ENCODE measurements at places on chromosomes 16 and 17.

DNA sequence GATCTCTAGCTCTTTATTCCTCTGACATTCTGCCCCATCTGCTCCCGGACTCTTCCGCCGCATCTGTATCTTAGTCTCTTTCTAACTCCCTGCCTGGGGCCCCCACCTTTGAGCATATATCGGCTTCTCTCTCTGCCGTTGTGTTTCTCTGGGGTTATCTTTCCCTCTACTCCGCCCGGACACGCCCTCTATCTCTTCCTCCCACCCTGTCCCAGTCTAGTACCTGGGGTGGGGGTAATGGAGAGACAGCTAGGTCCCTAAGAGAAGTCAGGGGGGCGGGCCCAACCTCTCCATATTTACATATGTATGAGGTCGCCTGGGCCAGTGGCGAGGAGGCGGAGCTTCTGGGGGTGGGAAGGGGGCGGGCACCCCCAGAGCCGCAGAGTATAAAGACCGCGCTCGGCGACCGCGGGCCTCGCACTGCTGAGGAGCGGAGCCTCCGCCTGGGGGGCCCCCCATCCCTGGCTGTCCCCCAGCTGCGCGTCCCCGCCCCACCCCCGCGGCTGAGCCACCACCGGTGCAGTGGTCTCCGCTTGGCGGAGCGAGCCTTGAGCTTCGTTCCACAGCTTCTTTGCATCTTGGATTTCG lies at the start of gene ATP1B2:
ATP1B2 (plus strand) TSS at position 418 of the 588 bp plus-strand sequence. CDS start 593 bp downstream, outside the sequence.
- DNase-seq = peak; percentile 61

- no peak for DNase-seq
These were observed 77.6 kb downstream of the MMD start for GRCh38 chr17:55343900-55344513.

DNA sequence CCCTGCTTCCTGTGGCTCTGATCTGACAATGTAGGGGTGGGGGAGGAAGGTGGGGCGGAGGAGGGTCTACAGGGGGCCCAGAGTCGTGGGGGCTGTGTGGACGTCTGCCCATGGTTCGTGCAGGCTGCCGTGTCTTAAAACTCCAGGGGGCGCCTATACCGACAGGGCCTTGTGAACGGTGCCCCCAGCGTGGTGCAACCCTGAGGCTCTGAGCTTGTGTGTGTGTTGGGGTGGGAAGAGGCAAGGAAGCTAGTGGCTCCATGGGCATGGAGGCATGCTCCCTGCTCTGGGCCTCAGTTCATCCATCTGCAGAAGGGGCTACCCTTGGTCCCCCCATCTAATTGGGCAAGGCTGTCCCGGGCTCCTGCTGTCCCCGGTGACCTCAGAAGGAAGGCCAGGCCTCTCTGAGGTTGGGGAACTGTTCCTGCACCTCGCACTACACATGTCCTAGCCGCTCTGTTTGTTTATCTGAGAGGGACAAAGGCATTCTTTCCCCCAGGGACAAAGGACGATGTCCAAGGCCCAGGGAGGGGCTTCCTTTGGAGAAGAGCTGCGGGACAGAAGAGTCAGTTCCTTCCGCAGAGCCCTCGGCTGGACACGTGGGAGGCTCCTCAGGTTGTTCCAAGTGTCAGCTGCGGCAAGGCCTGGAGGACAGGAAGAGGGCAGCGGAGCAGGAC lies 13.5 kb downstream of the CA4 start:
- no peak for DNase-seq

GRCh38 chr16:80408014-80408413 lies 132.8 kb upstream of the DYNLRB2 start:
- no peak for DNase-seq

DNA sequence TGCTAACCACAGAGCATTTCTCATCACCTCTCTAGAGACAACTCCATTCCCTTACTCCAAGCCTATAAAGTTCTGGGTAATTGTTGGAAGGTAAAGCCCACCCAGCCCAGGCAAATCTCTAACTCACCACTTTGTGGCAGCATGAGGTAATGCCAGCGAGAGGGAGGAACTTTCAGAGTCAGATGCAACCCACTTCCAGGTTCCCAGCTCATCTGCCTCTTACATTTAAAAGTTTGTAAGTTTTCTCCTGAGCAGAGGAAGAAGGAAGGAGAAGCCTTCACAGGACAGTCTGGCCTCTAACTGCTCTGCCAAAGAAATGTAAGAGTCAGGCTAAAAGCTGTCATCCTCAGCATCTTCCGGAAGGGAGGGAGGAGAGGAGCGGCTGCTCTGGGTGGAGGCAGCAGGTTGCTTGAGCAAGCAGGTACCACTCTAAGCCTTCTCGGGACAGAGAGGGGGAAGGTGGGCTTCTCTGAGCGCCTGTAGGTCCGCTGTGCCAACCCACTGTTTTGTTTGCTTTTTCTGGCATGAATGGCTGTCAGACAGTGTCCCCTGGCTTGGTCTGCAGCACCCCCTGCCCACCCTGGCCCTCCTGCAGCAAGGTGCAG lies 1.0 kb downstream of the ZNF319 start:
- no peak for DNase-seq

Data from stimulated activated CD8-positive, alpha-beta memory T cell treated with anti-CD3 and anti-CD28 coated beads, Interleukin-15, amount 100 ng/mL, for 48 hours (primary cell).